ENCODE measurements at places on chromosomes 7 and 10.

GRCh38 chr10:47159361-47160260 is 140.4 kb upstream of the GDF10 start:
- DNase-seq = no peak

DNA sequence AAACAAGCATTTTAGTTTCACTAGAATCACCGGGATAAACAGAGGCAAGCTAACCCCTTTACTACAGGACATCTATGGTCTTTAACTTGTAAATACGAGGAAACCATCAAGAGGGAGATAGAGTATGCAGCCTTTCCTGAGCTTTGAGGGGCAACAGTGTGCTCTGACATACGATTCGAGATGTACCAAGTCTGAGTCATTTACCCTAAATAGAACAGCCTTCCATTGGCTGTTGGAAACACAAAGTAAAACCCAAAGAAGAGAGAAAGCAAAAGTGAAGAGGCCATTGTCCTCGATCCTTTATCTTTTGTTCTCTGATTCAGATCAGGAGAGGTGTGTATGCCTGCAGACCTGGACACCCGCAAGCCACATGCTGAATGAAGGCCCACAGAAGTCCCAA is 289.5 kb downstream of the KCNMA1 start:
- no peak for DNase-seq

GRCh38 chr7:82745820-82746219 is 302.2 kb upstream of the CACNA2D1 start:
- no peak for DNase-seq

GRCh38 chr7:34093276-34093675 is 187.9 kb downstream of the BMPER start:
- DNase-seq = no peak

DNA sequence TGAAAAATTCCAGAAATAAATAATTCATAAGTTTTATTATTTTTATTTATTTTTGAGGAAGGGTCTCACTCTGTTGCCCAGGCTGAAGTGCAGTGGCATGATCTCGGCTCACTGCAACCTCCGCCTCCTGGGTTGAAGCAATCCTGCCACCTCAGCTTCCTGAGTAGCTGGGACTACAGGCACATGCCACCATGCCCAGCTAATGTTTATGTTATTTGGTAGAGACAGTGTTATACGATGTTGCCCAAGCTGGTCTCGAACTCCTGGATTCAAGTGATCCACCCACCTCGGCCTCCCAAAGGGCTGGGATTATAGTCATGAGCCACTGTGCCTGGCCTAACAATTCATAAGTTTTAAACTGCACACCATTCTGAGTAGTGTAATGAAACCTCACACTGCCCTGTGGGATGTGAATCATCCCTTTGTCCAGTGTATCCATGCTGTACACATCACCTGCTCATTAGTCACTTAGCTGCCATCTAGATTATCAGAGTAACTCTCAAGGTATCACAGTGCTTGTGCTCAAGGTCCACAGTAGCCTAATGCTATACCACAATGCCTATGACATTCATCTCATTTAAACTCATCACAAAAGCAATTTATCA is 17.9 kb downstream of the RTKN2 start:
- no peak for DNase-seq

DNA sequence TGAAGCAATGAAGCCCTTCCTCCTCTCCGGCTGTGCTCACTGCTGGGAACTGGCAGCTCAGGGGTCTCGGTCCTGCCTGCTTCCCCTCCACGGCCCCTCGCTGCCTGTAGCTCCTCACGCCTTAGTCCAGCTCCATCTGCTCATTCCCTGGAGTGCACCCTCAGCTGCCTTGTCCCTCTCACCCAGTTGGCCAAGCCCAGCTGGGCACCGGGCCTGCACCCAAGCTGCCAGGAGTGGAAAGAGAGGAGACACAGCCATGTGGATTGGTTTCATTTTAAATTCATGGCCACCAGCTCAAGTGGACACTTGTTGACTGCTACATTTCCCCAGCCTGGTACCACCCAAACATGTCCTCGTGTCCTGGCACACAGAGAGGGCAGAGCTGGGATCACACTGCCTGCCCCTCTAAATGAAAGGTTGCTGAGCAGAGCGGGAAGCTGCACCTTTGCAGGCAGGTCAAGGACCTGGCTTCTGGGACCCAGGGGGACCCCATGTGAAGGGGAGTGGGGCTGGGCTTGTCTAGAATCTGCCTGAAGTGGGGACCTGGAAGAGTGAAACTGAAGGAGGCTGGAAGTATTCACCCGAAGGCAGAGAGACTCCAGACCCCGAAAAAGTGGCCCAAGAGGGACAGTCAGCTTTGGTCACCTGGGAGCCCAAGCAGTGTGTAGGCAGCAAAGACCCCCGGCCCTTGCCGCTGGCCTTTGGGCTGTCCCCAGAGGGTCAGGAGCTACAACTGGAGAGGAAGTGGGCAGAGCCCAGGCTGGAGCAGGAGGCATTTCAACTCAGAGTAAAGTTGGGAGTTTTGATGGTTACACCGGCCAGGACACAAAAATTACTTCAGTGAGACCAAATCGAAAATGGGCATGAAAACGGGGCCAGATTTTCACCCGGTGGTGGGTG is 15.0 kb upstream of the BNIP3 start:
- DNase-seq = no peak
